ENCODE measurements at places on chromosomes 6 and 20. TPM values are rescaled to one million over a fixed set of nuclear protein-coding genes. Genes with fewer than 3 reads are reported as not detected.

GLP1R gene
- 0.89 TPM for total RNA-seq

GRCh38 chr20:4720041-4720976 lies 1.4 kb upstream of the PRND start:
- DNase-seq: peak; percentile 72

- DNase-seq: no peak
Measured at GRCh38 chr6:27892649-27893058, 19.5 kb downstream of the OR2B2 start.

DNA sequence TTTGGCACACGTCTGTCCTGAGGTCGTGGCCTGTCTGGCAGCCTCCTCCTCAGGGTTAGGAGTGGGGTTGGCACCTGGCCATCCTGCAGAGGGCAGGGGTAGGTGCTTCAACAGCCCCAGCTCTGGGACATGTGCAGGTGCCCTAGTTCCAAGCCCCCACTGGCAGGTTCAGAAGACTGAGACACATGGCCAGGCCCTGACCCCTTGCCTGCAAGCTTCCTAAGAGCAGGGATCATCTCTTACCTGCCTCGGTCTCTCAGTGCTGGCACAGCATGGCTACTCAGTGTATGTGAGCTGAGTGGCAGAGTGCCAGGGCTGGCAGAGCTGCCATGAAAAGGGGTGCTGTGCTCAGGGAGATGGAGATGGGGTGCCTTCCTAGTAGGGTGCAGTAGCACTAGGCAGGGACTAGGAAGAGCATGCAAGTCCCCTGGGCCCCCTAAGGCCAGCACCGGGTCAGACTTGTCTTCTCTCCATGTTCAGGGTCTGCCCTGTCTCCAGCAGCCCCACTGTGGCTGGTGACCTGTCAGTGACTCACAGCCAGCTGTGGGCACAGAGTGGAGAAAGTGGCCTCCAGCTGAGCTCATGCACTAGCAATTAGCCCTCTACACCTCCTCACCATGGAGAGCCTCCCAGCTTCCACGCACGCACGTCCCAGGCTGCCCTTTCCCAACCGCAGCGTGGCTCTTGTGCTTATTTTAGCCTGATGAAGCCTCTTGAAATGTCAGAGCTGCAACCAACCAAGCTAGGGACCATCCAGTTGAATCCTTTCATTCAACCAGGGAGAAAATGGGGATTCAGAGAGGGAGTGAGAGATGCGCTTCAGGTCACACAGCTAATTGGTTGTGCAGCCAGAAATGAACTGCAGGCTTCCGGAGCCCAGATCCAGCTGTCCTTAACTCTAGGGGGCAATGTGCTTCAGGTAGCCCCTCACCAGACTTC lies 116.6 kb downstream of the MRPL14 start:
- no peak for DNase-seq

GRCh38 chr20:62142252-62143080 lies 728 bp downstream of the PSMA7 start:
- DNase-seq: no peak

DNA sequence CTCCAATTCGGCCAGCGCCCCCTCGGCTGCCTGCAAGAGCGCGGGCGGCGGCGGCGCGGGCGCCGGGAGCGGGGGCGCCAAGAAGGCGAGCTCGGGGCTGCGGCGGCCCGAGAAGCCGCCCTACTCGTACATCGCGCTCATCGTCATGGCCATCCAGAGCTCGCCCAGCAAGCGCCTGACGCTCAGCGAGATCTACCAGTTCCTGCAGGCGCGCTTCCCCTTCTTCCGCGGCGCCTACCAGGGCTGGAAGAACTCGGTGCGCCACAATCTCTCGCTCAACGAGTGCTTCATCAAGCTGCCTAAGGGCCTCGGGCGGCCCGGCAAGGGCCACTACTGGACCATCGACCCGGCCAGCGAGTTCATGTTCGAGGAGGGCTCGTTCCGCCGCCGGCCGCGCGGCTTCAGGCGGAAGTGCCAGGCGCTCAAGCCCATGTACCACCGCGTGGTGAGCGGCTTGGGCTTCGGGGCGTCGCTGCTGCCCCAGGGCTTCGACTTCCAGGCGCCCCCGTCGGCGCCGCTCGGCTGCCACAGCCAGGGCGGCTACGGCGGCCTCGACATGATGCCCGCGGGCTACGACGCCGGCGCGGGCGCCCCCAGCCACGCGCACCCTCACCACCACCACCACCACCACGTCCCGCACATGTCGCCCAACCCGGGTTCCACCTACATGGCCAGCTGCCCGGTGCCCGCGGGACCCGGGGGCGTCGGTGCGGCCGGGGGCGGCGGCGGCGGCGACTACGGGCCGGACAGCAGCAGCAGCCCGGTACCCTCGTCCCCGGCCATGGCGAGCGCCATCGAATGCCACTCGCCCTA lies 963 bp downstream of the FOXF2 start:
- no peak for DNase-seq

IRF4 gene
- not detected for total RNA-seq

DNA sequence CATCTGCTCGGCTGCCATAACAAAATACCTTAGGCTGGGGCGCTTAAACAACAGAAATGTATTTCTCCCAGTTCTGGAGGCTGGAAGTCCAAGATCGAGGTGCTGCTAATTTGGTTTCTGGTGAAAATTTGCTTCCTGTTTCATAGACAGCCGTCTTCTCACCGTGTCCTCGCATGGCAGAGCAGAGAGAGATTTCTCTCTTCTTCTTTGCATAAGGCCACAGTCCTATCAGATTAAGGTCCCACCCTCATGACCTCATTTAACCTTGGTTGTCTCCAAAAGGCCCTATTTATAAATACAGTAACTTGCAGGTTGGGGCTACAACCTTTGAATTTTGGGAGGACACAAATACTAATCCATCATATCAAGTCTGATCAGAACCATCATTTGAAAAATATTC lies 544.3 kb downstream of the KIF16B start:
- no peak for DNase-seq

- no peak for DNase-seq
Measured at GRCh38 chr20:1272368-1273100, 6.4 kb downstream of the SNPH start.

CTSZ gene
- 22.7 TPM for total RNA-seq

TCP11 gene
- not detected for total RNA-seq

GRCh38 chr6:132746048-132746447 lies 11.7 kb downstream of the VNN2 start:
- no peak for DNase-seq

- DNase-seq: peak; percentile 22
Measured at GRCh38 chr6:36679043-36679833, 724 bp downstream of the CDKN1A start.

- DNase-seq: no peak
Measured at GRCh38 chr6:143937668-143937970, 70.4 kb downstream of the PLAGL1 start.

TNFRSF21 gene
- total RNA-seq: 16.4 TPM

- no peak for DNase-seq
Measured at GRCh38 chr20:15916623-15917022, 656.6 kb downstream of the KIF16B start.

GRCh38 chr6:138622967-138623366 lies 123.7 kb upstream of the NHSL1 start:
- DNase-seq: no peak

DST gene
- 124 TPM for total RNA-seq

GNAS-AS1 gene
- total RNA-seq: 3.8 TPM

BEND3 gene
- 24.9 TPM for total RNA-seq

DNA sequence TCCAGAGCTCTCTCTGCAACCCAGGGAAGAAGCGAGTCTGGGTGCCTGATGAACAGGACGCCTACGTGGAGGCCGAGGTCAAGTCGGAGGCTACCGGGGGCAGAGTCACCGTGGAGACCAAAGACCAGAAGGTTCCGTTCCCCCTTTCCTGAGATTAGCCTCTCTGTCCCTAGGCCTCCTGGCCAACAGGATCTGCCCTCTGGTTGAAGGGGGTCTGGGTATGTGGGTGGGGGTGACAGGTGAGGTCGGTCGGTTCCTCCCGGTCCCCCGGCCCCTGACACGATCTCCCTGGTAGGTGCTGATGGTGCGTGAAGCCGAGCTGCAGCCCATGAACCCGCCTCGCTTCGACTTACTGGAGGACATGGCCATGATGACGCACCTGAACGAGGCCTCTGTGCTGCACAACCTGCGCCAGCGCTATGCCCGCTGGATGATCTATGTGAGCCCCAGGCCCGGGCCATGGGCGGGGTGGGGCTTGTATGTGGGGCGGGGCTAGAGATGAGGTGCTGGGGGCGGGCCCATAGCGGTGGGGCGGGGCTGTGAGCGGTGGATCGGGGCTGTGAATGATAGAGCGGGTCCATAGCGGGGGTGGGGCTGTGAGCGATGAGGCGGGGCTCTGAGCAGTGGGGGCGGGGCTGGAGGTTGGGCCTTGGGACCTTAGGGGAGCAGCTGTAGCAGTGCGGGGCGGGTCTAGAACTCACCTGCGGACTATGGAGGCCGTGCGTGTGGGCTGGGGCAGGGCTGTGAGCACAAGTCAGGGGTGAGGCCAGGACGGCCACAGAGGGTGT lies 23.9 kb downstream of the MYH7B start:
- no peak for DNase-seq

CDSN gene
- total RNA-seq: not detected

DNA sequence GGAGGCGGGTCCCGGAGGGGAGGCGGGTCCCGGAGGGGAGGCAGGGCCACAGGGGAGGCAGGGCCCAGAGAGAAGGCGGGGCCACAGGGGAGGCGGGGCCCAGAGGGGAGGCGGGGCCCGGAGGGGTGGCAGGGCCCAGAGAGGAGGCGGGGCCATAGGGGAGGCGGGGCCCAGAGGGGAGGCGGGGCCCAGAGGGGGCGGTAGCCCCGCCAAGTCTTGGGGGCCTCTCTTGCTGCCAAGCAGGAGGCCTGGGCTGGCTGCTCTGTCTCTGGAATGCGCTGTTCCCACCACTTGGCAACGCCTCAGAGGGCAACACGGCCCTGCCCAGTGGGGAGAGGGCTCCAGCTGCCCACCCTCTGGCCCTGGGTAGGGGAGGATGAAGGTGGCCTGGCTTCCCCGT lies 80.5 kb downstream of the YTHDF1 start:
- DNase-seq: no peak

ZNF311 gene
- 1.3 TPM for total RNA-seq

SH3BGRL2 gene
- total RNA-seq: 11.8 TPM

- no peak for DNase-seq
Measured at GRCh38 chr6:46265373-46265772, 94.6 kb upstream of the ENPP5 start.

GRCh38 chr20:62617711-62618483 lies 24.4 kb upstream of the SLCO4A1 start:
- DNase-seq: no peak

DNA sequence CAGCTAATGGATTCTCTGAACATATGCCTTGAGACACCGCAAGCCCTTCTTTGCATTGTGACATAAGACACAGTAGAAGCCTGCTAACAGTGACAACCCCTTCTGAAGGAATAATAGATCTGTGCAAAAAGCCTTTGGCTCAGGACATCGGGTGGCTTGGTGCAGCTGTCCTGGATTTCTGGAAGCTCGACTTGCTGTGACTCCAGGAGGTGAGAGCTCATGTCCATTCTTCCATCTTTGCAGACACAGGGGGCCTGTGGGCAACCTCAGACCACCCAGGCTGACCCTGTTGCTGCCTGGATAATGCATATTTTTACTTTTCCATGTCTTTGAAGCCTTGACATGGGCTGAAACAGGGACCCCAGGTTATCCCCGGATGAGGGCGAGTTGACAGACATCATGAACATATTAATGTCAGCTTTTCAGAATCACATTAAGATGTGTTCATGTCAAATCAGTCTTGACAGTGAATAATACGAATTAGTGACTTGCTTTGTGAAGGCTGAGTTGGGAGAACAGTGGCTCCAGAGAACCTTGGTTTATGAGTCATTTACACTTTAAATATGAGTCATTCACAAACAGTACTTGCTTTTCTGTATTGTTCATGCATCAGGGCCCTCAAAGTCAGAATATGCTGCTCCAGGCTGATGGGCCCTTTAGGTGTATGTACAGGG lies 66.8 kb upstream of the IYD start:
- DNase-seq: no peak

LY6G5C gene
- 11.0 TPM for total RNA-seq

DNA sequence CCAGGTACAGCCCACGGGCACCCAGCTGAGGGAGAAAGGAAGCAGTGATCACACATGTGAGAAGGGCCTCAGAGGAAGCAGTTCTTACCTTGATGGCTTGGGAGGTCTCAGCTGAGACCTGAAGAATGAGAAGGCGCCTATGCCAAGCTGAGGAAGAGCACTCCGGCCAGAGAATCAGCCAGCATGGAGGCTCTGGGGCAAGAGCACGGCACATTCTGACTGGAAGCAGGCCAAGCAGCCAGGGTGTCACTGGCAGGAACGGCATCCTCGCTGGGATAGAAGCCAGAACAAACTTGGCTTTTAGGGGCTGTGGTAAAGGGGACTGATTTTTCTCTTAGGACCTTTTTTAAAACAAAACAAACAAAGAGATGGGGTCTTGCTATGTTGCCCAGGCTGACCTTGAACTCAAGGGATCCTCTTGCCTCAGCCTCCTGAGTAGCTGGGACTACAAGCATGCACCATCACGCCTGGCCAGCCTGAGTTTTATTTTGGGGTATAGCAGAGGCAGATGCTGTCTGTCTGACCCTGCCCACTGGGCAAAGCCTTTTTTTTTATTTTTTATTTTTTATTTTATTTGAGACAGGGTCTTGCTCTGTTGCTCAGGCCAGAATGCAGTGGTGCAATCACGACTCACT lies 17.6 kb downstream of the GHRH start:
- DNase-seq: no peak

POM121L2 gene
- total RNA-seq: not detected

GRCh38 chr20:61948586-61949362 lies 116.9 kb downstream of the TAF4 start:
- no peak for DNase-seq

DNA sequence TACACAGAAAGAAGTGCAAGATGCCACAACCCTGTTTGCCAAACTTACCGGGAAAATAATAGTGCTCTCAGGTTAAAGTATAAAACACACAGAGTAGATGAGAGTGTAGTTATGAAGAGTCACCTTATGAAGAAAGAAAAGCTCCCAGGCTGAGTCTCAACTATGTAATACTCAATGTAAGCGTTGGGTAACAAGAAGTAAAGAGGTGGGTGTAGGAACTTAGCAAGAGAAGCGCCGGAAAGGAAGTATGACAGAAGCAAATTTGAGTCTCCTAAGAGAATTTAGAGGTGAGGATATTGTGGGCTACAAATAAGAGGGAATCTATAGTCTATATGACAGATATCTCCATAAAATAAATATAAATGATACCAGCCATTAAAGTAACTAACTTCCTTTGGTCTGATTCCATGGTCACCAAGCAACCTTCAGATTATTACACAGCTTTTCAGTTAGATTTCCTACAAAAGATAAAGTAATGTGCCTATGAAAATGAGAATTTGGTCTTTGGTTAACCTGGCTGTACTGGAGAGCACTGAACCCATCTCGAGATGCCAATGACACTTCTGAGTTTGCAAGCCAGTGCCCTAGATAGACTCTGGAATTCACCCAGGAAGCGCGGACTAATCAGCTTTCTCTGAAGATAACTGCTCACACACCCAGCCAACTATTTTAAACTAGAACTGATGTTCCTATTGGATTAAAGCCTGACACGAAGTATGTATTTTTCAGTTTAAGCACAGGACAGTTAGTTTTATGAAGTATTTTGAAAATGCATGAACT lies 1.8 kb downstream of the TUBE1 start:
- no peak for DNase-seq

Measured in neural crest cell (in vitro differentiated cells).